ENCODE measurements at places on chromosomes 13 and 19. TPM values are rescaled to one million over a fixed set of nuclear protein-coding genes. Genes with fewer than 3 reads are reported as not detected.
A peak's percentile ranks its signal among the peaks of the same experiment; 100 is the strongest.

Gene KLK12
- not detected for total RNA-seq

Gene CCDC70
- total RNA-seq, result 0.34 TPM

Gene CYP2A6
- not detected for total RNA-seq

Gene KL
- not detected for total RNA-seq

Gene TTC9B
- not detected for total RNA-seq

Gene PDE4C
- 0.15 TPM for total RNA-seq

Gene FCAR
- not detected for total RNA-seq

Gene SLC10A2
- total RNA-seq, result not detected

Gene ACP7
- 1.7 TPM for total RNA-seq

Gene B3GNT3
- total RNA-seq, result not detected

Gene SSC5D
- 7.2 TPM for total RNA-seq

Gene SMAD9
- total RNA-seq, result 5.8 TPM

Gene IFNL1
- 1.3 TPM for total RNA-seq

Gene RNF113B
- not detected for total RNA-seq

Gene DPF1
- total RNA-seq, result 8.3 TPM

Gene KPNA3
- 32.2 TPM for total RNA-seq

Gene SERPINE3
- total RNA-seq, result not detected

Gene TSSK6
- 0.07 TPM for total RNA-seq

GRCh38 chr13:101181076-101181685, 235.1 kb downstream of the NALCN start:
- peak; percentile 51 for DNase-seq

DNA sequence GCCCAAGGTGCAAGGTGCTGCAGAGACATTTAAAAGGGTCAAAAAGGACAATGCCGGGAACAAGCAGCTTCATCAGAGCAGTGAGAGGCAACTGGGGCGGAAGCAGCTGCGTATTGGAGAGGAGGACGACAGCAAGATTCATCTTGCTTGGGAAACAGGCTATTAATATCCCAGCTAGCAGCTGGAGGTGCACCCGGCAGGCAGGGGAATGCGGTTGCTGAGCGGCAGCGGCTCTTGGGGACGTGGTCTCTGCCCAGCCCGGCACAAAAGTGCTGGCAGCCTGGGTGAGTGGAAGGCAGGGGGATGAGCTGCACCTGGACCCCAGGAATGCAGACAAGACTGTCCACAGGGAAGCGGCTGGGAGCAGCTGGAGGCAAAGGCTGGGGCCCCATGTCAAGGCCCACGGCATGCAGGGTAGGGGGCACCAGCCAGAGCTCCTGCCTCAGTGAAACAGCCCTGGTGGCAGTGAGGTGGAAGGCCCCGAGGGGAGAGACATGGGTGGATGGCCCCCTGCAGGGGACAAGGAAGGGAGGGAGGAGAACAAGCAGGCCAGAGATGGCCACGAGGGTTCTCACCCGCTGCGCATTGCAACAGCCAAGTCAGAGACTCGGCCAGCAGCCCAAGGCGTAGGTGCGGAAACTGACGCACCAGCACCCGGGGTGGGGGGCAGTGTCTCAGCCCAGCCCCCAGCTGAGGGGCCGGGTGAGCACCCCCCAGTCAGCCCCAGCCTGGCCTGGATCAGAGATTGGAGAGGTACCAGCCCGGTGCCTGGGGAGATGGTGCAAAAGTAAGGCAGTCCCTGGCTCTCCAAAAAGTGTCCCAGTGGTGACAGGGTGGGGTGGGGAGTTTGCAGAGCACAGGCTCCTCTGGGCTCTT, 34.4 kb downstream of the PEPD start:
- DNase-seq, result no peak

DNA sequence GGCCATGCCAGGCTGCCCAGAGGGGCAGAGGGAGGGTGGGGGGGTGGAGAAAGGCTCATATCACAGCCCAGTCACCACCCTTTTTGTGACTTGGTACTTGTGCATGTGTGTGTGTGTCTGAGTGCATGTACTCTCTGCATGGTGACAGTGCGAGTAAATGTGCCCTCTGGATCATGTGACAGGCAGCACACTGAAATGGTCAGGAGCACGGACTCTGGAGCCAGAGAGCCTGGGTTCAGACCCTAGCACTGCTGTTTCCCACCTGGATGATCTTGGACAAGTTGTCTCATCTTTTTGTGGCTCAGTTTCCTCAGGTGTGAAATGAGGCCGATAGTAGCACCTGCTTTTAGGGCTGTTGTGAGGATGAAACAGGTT, 2.0 kb downstream of the CIC start:
- DNase-seq, result no peak

- peak; percentile 55 for DNase-seq
These were observed 9.4 kb downstream of the C19orf81 start for GRCh38 chr19:50658441-50659317.

DNA sequence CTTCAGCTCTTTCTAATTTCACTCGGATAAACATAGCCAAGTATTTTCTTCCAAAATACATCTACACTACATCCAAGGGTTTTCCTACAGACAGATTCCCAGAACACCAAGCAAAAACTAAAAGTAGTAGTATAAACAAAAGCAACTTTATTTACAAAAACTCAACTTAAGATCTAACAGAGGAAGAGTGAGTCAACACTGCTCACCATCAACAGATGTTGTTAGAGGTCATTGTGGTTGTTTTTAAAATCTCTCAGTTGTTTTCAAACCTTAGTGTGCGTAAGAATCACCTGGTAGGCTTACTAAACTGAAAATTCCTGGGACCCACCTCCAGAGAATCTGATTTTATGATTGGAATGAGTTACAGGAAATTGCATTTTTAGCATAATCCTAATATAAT, 631.7 kb upstream of the SGCG start:
- DNase-seq, result no peak

GRCh38 chr19:31529121-31529520, 179.9 kb upstream of the TSHZ3 start:
- peak; percentile 7 for DNase-seq

- DNase-seq, result no peak
These were observed 807.1 kb downstream of the DIAPH3 start for GRCh38 chr13:59356607-59357006.

- DNase-seq, result no peak
These were observed 61.4 kb downstream of the ERCC5 start for GRCh38 chr13:102907016-102907756.

GRCh38 chr19:23391236-23391635, 4.0 kb downstream of the ZNF91 start:
- no peak for DNase-seq

DNA sequence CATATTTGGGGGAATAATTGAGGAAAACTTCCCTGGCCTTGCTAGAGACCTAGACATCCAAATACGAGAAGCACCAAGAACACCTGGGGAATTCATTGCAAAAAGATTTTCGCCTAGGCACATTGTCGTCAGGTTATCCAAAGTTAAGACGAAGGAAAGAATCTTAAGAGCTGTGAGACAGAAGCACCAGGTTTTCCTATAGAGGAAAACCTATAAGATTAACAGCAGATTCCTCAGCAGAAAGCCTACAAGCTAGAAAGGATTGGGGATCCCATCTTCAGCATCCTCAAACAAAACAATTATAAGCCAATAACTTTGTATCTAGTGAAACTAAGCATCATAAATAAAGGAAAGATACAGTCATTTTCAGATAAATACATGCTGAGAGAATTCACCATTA, 114.9 kb downstream of the PIBF1 start:
- DNase-seq, result no peak

DNA sequence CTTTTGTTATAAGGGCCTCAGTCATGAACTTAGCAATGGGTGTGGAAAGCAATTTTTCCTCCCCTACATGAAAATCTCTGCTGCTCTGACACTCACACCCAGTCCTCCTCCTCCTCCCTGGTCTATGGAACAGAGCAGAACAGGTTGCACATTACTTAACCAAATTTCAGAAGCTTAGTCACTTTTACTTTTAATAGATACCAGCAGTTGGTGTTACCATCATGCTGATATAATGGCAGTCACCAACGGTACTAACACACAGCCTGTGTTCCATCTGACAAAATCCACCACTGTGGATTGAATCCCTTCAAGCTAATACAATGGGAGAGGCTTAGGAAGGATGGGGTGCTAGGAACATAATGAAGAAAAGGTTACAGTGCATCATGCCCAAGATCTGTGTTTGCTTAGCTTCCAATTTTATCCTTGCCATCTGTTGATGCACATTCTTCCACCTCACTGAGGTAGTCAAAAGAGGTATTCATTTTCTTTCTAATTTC, 9.8 kb downstream of the TPT1 start:
- DNase-seq, result peak; percentile 9

GRCh38 chr13:33250609-33251008, 34.9 kb downstream of the STARD13 start:
- no peak for DNase-seq

GRCh38 chr19:49691243-49692146, 579 bp downstream of the CPT1C start:
- DNase-seq, result peak; percentile 79

GRCh38 chr13:32340914-32341313, 25.6 kb downstream of the BRCA2 start:
- no peak for DNase-seq

- peak; percentile 61 for DNase-seq
These were observed 2.4 kb upstream of the F2RL3 start for GRCh38 chr19:16886305-16886880.

DNA sequence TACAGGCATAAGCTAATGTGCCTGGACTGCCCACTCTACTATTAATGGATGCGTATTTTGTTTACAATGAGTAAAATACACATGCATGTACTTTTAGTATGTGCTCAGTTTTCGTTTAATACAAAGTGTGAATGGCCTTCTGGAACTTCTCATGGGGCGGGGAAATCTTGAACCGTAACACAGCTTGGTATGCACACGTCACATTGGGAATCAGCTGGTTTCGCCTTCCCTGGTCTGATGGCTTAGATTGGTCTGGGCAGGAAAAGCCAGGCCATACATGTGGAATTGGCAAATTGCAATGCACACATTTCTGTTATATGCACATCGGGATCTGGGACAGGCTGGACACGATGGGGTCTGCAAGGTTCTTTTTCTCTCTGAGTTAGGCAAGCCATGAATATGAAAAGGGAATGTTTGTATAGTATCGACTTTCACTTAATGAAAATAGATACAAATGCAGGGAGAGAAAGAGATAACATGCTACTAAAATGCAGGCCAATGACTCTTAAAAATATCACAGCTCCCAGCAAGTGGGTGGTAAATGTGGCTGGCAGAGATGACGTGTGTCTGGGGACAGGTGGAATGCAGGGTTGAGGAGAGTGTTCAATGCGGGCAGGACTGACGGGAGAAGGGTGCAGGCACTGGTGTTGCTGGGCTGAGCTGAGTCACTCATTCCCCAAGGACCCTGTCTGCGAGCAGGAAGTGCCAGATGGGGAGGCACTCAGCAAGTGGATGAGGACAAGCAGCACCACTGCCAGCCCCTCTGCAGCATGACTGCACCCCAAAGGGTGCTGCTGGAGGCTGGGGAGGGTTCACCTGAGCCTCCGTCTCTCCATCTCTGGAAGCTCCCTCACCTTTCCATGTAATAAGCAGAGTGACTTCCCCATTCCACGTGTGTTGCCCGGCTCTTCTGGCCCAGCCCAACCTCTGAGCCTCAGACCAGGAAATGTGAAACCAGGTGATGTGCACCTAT, 204.0 kb upstream of the GPR12 start:
- peak; percentile 76 for DNase-seq

- peak; percentile 92 for DNase-seq
These were observed 13.3 kb downstream of the ARRDC2 start for GRCh38 chr19:18021121-18021755.

GRCh38 chr13:104980586-104980985, 1554.9 kb downstream of the EFNB2 start:
- DNase-seq, result peak; percentile 13

- no peak for DNase-seq
These were observed 67.2 kb downstream of the SPACA7 start for GRCh38 chr13:112443191-112443994.

DNA sequence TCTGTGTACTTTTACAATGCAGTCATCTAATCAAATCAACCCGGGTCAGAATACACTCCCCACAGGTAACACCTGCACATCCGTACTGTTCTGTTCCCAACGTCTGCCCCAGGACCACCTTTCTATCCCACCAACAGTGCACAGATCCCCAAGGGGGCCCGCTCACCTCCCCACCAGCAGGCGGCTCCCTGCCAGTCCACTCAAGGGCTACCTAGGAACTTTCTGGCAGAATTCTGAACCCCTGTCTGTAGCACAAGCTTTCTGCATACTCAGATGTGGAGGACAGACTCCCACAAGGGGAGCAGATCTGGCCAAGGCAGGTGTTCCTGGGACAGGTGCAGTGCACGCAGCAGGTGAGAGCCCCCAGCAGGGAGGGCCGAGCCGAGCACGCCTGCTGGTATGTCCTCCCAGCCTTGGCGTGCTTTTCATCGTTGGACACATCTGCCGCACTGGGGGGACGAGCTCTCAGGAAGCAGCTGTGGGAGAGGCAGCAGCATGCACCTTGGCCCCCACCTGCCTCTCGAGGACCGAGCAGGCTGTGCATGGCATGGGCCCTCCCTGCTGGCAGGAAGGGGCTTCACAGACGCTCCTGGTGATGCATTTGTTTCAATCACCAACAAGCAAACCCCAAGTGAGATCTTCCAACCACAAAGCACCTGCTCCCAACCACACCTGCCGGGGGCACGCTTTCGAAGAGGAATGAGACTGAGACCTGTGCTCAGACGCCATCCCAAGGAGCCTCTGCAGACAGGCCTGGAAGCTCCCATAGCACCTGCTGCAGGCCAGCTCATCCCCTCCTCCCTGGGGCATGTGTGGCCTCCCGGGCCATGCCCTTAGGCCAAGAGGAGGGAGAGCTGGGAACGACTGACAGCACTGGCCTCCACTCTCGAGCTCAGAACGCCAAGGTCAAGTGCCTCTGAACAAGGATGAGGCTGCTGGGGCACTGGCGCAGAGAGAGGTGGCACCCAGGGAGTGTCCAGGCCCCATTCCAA, 35.9 kb downstream of the RAB20 start:
- DNase-seq, result no peak

DNA sequence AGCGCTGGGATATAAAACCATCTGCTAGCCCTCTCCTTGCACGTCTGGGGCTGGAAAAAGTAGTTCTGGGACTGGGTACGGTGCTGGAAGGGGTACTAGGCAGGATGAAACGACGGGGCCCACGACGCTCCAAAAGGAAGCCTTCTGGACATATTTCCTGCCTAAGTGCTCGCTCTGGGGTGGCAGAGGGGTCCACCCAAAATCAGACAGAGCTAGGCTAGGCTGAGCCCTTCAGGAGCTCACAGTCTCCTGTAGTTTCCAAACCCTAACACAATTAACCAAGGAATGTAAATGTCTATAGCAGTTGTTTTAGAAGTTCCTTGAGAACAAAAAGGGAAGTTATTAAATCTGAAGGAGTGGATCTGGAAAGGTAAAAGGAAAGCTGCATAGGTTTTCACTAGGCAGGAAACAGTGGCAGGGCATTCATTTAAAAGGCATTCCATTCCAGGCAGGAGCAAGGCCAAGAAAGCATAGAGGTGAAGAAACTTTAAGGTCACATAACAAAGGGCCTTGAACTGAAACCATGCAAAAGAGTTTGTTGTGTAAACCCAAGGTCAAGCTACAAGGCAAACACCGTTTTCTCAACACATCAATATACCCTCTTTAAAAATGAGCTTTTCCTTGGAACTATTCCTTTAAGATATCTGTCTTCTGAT, 634 bp upstream of the DIAPH3 start:
- DNase-seq, result peak; percentile 20

GRCh38 chr13:113632706-113633484, 25.1 kb downstream of the ATP4B start:
- no peak for DNase-seq
